ENCODE measurements at places on chromosomes 5 and 9.

GRCh38 chr5:56245481-56245880 lies 12.4 kb upstream of the ANKRD55 start:
- DNase-seq: no peak

GRCh38 chr5:72064801-72065570 lies 42.3 kb upstream of the MAP1B start:
- no peak for DNase-seq

- no peak for DNase-seq
Observed at GRCh38 chr9:89967527-89967926, 362.7 kb downstream of the GADD45G start.

DNA sequence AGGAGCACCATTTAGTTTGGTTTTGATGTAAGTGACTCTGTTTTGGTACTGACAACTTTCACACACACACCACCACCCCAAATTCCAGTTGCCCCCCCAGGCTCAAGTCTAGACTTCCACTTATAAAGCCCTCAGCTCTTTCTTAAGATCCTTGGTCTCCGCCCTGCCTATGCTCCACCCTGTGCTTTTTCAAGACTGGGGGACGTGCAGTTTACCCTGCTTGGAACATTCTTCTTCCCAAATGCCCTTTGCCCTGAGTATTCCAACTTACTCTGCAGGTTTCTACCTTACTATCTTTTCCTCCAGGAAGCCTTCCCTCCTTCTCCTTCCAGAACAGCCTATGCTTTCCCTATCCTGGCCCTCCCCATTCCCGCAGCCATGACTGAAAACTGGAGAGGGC lies 1.5 kb upstream of the TRIM14 start:
- DNase-seq: no peak

- DNase-seq: no peak
Observed at GRCh38 chr5:82295144-82295543, 17.0 kb upstream of the RPS23 start.

DNA sequence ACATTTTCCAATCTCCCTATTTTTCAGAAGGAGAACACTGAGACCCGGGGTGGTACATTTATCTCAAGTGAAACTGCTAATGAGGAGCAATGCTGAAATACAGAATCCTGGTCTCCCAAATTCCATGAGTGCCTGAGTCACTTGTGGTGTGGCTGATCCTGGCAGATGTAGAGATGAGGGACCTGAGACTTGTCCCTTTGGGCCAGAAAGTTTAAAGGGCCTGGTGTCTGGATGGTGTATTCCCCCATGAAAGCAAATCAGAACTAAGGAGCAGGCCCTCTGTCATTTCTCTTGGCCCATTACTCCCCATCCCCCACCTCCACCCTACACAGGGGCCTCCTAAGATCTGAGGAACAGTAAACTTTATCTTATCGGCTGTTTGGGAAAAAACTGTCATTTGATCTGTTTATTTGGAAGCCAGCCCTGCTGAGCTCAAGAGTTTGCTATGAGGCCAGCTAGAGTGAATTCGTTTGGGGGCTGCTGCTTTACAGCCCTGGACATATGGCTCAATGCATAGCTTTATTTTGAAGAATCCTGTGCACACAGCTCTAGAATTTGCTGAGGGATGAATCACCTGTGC lies 140.3 kb downstream of the LHFPL2 start:
- DNase-seq: no peak

DNA sequence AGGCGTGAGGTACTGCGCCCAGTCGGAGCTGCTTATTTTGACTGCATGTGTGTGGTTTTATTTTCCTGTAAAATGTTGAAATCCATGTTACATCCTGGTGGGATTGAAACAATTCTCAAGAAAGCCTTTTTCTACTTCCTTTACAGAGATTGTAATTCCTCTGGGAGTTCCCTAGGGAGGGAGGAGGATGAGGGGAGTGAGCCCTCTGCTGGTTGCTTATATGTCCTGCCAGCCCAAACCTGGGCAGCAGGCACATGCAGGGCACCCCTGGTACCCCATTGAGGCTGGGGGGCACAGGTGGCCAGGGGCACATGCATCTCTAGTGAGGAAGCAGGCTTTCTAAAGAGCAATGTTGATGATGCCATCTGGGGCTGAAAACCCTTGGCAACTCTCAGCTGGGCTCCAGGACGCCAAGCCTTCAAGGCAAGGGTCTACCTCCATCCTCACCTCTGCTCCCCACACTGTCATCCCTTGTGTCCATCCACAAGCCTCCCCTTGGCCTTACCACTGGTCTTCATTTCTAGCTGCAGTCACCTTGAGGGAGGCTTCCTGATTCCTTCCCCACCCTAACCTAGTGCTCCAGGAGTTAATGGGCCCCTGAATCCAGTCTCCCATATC lies 84.7 kb upstream of the TNFSF8 start:
- DNase-seq: no peak

DNA sequence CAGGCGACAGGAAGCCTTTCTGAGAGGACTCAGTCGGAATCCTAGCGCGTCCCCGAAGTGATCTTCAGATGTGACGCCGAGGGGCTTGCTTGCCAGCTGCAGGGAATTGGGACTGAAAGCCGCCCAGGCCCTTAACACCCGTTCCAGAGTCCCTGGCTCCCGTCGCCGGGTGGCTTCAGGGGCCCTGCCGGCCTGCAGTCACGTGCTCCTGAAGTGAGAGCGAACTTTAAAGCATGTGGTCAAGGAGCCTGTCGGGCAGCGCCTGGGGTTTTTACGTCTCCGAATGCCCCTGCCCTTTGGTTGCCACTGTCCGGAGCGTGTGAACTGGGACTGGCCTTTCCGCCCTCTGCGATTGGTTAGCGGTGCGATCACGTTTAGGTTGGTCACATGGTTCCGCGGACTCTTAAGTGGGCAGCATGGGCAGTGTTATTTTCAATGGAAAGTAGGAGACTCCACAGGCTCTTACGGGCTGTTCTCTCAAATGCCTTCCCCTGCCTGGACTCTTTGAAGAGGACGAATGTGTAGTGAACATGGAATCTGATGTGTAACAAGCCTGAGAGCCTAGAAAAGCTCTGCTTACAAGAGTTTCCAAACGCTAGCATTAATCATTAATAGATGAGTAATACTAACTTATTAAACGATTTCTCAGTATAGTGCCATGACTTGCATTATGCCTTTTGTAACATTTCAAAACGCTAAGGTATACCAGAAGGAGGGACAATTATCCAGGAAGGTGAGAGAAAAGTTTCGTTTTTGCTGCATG lies 1.9 kb downstream of the VLDLR start:
- DNase-seq: no peak

DNA sequence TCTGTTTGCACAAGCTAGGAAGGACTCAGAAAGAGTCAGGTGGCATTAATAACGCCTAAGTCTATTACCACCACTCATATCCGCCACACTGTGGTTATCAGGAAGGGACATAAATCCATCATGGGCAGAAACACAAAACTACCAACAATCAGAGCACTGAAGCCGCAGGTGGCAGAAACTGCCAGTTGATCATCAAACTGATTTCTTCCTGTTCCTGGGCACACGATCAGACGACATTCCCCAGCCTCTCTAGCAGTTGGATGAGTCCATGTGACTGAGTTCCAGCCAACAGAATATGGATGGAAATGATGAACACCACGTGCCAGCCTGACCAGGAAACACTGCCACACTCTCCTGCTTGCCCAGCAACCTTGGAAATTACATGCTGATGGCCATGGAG lies 181.7 kb downstream of the ELAVL2 start:
- DNase-seq: no peak

GRCh38 chr9:88789785-88790184 lies 201.5 kb upstream of the S1PR3 start:
- DNase-seq: no peak

DNA sequence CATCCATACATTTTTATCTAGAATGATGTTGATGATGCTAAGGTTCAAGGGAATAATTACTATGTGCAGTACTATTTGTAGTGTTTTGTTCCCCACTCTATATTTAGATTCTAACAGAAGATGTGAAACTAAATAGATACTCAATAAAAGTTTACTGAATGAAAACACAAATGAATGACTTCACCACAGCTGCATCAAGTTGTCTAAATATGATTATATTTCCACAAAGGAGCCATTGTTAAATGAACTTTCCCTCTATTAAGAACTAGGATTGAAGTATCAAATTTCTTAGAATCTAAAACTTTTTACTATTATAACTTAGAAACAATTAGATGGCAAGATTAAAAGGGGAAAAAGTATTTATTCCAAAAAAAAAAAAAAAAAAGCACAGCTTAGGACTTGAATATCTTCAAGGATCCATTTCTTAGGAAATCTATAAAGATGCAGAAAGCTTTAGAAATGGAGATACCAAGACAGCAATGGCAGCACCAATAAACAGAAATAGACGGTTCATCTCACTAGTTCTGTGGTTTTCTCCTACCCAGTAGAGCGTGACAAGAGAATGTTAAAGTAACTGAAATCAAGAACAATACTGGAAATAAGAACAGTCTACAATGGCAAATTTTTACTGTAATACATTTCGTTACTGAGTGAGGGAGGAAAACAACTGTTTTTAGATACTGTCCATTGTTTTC lies 347.6 kb downstream of the EBF1 start:
- DNase-seq: no peak

DNA sequence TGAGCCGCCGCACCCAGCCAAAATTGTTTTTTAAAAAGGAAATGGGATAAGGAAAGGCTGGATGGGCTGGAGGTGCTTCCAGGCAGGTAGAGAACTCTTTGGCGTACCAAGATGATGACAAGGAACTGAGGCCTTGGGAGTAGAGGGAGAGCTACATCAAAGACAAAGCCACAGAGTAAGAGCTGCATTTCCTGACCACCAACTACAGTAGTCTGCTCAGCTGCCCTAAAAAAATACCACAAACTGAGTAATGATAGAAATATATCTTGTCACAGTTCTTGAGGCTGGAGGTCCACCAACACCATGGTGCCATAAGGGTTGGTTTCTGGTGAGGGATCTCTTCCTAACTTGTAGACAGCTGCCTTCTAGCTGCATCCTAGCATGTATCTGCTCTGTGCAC lies 8.2 kb downstream of the OR1K1 start:
- no peak for DNase-seq

DNA sequence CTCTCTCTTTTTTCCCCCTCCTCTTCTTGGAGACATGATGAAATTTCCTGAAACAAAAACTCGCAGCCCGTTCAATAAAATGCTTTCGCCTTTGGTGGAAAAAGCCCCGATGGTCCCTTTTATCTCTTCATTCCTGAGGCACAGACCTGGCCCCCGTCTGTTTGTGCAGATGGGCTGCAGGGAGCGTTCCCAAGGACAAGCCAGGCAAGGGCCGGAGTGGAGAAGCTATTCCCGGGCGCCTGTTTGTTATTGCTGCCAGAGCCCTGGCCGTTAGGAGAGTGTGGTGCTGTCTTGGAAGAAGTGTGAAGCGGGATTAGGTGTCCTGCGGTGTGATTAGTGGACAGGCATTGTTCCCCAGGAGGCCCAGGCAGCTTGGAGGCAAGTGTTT lies 71.9 kb downstream of the SMIM23 start:
- DNase-seq: no peak

- DNase-seq: no peak
Observed at GRCh38 chr9:137147793-137148160, 8.8 kb downstream of the GRIN1 start.

- DNase-seq: peak; percentile 23
Observed at GRCh38 chr5:133944263-133945185, 23.9 kb downstream of the C5orf15 start.

- no peak for DNase-seq
Observed at GRCh38 chr5:133466556-133467334, 145.6 kb downstream of the FSTL4 start.

- DNase-seq: no peak
Observed at GRCh38 chr9:16236311-16236710, 634.2 kb downstream of the BNC2 start.

DNA sequence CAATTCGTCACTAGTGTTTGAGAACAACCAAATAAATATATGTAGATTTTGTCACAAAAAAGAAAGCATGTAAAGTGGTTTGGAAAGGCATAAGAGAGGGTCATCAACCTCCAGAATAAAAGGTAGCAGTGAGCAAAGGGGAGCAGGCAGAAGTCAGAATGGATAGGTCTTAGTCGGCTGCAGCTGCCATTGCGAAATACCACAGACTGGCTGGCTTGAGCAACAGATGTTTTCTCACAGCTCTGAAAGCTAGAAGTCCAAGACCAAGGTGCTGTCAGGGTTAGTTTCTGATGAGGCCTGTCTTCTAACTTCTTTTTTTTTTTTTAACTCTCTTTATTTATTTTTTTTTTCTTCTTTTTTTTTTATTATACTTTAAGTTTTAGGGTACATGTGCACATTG lies 208.1 kb upstream of the PIK3R1 start:
- DNase-seq: peak; percentile 2

GRCh38 chr9:116815835-116816234 lies 128.7 kb downstream of the TRIM32 start:
- DNase-seq: no peak

- DNase-seq: no peak
Observed at GRCh38 chr9:76628155-76628554, 136.1 kb upstream of the PCA3 start.

- DNase-seq: no peak
Observed at GRCh38 chr9:95385521-95385920, 68.0 kb upstream of the FANCC start.

DNA sequence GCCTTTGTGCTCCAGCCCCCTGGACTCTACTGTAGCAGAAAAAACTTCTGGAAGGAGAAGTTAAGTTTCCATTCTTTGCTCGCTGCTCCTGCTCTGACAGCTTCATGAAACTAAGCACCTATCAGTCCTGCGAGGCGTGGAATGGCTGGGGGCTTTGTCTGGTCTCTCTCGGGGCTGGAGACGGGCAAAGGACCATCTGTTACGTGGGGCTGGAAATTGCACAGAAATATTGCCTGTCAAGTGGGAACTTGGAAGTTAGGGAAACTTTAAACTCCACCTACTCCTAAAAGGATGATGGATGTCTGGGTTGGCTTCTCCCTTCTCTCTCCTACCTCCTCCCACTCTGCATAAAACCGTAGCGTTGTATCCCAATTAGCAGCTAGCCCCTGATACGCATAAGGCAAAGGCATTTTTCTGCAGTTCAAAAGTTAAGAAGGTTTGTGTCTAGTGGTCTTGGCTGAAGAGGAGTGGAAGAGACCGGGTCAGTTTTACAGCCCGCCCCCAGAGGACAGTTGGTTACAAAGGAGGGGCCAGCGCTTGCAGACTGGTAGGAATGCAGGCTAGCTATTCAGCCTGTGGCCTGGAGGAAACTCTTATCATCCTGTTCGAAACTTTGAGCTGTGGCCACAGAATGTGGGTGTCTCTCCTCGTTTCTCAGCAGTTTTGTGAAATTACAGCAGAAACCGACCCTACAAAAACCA lies 1.3 kb downstream of the FBXL7 start:
- DNase-seq: no peak

- DNase-seq: no peak
Observed at GRCh38 chr5:11166923-11167322, 405.9 kb upstream of the DAP start.

DNA sequence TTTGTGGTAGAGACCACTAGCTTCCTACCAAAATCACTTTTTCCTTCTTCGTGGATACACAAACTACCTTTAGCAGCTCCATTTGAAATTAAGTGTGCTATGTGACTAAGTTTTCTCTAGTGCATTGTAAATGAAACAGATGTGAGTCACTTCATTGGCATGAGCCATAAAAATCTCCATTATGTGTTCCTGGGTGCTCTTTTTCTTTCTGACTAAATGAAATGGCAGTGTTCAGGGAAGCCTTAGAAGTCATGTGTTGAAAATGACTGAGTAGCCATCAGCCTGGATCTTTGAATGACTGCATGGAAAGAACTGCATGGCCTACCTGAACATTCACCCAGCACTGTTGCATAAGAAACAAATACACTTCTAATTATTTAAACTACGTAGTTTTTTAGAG lies 107.9 kb downstream of the NDUFAF2 start:
- DNase-seq: no peak
